ENCODE measurements at places on chromosomes 2 and 18.

GRCh38 chr2:176407706-176408105 is 138.5 kb downstream of the MTX2 start:
- DNase-seq: no peak

DNA sequence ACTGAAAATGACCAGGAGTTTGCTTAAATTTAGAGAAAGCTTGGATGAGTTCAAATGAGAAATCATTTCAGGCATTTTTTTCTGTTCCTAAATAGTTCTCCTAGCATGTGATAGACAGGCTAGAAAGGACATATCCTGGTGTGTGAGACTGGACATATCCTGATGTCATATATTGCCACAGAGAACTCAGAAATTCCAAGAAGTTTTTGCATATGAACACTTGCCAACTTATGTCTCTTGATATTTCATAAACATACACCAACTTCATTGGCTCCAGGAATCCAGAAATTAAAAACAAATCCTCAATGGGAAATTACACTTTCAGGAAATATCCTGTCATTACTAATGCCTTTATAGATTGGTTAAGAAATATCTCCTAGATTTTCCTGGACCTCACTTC is 2.9 kb upstream of the SERPINB4 start:
- no peak for DNase-seq

GRCh38 chr2:134234535-134234934 is 19.3 kb upstream of the MGAT5 start:
- DNase-seq: no peak

GRCh38 chr2:234528410-234529148 is 31.7 kb upstream of the ARL4C start:
- no peak for DNase-seq

GRCh38 chr18:79402977-79403722 is 7.4 kb downstream of the NFATC1 start:
- no peak for DNase-seq

GRCh38 chr2:21220930-21221329 is 97.2 kb downstream of the TDRD15 start:
- DNase-seq: no peak

DNA sequence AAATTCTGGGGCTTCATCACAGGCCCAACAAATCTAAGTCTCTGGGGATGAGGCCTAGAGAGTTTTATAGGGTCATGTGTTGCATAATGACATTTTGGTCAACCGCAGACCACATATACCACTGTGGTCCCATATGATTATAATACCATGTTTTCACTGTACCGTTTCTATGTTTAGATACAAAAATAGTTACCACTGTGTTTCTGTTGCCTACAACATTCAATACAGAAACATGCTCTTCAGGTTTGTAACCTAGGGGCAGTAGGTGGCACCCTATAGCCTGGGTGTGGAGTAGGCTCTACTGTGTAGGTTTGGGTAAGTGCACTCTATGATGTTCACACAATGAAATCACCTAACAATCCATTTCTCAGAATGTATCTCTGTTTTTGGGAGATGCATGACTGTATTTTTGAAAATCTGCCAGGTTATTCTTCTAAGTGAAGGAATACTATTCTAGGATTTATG is 485.2 kb downstream of the PTPRM start:
- DNase-seq: no peak

DNA sequence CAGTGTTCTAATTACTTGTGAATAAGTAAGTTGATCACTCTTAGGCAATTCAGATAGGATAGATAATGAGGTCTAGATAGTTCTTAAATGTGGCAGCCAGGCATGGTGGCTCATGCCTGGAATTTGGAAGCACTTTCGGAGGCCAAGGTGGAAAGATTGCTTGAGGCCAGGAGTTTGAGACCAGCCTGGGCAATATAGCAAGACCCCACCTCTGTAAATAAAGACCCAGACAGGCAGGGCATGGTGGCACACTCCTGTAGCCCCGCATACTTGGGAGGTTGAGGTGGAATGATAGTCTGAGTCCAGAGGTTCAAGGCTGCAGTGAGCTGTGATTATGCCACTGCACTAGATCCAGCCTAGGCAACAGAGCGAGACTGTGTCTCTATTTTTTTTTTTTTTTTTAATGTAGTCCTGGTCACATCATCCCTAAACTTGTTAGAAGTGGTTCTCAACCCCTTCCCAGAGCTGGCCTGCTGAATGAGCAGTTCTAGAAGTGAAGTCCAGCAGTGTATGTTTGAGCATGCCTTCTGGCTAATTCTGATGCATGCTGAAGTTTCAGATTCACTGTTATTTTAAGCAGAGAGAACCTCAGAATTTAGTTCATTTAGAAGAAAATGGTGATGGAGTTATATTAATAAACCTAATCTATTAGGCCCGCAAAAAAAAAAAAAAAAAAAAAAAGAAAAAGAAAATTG is 306.2 kb downstream of the PRKCE start:
- DNase-seq: no peak

DNA sequence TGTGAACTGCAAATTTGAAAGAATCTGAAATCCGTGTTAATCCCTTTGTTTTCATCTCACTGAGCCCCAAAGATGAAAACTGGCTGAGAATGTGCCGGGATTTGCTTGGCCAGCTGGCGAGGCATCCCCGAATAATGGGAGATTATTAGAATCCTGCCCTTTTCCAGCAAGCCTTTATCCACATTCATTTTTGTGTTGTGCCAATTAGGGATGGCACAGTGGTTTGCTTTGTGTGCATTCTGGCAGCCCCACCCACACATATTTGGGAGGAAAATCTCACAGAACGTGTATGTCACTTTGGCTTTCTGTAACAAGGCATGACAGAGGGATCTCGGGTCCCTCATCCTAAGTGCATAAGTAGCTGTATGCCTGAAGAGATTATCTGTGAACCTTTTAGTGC is 405.8 kb upstream of the FAM98A start:
- no peak for DNase-seq

DNA sequence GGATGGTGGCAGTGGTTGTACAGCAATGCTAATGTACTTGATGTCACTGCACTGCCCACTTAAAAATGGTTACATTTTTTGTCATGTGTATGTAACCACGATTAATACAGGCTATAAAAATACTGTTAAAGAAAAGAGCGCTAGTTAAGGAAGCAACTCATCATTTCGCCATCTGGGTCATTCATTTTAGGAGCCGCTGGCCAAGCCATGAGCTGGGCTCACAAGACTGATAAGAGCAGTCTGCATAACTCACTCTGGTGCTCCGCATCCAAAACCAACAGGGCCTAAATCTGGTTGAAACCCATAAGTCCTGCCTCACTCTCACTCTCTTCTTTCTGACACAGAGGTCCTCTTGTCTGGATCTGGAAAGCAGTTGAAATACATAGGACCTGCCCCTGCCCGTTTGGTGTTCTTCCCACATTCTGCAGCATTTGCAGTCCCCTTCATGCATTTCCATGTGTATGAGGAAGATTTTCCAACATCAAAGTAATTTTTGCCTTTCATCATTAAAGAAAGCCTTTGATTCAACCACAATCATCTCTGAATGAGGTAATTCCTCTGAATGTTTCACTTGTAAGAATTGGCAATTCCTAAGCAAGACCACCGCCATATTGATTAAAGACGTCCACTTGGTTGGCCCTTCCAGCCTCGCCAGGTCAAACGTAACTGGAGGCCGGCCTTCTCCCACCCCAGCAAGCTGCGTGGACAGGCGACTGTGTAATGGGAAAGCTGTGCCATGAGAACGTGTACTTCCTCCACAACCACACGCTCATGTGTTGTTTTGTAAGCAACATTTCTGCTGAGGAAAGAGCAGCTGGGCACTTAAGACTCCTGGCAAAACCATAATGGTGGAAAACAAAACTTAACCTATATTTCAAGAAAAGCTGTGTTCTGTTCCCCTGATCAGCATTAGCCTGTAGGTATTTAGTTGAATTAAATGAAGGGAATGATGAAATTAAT is 112.2 kb downstream of the VAPA start:
- DNase-seq: no peak

DNA sequence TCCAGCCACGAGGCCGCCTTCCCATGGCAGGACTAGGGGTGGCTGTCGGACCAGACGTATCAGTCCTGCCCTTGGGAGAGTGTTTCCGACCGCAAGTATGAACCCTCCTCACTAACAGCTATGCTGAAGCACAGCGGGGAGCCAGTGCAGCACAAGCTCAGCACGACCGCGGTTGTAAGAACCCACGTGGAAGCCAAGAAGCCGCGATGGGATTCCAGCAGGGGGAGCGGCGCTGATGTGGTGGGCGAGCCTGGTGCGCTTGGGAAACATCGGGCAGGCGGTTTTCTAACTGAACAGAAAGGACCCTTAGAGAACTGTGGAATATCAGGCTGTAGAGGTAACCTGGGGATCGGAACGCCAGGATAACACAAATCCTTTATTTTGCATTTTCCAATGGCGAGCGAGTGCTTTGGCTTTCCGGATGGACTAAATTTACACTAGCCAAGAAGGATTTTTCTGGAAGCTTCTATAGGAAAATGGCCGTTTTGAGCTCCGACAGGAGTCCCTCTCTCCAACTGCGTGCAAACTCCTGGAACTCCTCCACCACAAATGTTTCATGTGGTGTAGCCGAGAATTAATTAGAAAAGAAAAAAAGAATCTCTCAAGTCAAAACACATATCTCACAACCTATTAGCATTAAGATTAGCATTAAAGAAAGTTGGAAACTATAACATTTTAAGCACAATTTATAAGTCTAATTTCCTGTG is 132.0 kb upstream of the MYCN start:
- no peak for DNase-seq

- no peak for DNase-seq
Observed at GRCh38 chr18:13447621-13448334, 229.2 kb downstream of the LDLRAD4 start.

DNA sequence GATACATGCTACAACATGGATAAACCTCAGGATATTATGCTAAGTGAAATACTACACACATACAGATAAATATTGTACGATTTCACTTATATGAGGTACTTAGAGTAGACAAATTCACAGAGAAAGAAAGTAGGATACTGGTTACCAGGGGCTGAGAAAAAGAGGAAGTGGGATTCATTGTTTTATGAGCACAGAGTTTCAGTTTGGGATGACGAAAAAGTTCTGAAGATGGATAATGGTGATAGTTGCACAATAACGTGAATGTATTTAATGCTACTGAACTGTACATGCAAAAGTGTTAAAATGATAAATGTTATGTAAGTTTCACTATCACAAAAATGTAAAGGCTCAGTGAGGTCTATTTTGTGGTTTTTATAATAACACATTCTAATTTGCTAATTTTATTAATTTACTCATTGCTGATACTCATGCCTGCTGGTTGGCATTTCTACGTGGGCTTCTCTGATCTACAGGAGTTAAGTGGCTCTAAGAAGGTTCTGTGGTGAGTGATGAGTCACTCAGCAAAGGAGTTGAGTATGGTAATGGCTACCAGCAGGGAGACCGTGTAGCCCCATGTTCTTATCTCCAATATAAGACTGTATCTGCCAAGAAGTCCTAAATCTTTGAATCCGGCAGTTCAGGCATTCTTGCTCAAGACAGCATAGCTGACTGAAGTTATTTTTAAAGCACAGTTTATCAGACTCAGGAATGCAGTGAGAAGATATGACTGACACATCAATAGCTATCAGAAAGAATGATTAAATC is 41.1 kb downstream of the UPP2 start:
- DNase-seq: no peak

DNA sequence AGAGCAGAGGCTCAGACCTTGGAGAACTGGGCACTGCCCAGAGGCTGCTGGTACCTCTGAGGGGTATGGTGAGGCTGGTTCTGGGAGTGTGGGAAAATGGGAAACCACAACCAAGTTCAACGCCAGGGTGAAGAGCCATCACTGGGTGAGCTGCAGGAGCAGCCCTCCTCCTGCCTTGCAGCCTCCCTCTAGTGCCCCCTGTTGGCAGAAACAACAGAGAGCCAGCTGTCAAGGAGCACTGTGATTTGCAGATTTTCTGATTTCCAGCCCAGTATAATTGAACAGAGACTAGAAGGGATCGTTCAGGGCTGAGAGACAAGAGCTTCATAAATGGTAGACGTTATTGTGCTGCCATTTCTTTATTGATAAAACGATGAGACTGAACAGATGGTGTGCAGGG is 50.5 kb downstream of the MAPK4 start:
- no peak for DNase-seq

Data from thoracic aorta (tissue), 2 donors.